ENCODE measurements at places on chromosomes 7 and 10.

DNA sequence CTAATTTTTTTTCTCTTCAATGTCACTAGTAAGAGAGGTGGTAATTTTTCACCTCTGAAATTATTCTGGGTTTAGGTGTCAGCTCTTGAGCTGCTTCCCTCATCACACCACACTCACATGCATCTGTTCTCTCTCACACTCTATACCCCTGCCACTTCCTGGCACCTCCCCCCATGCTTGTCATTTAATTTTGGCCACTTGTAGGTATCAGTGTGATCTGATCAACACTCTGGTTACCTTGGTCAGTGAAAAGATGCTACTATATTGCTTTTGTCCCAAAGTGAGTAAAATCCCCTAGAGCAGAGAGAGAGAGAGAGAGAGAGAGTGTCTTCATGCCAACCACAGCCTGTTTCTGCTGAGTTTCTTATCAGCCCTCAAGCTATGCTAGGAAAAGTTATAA lies 42.5 kb downstream of the STK17A start:
- DNase-seq = no peak

DNA sequence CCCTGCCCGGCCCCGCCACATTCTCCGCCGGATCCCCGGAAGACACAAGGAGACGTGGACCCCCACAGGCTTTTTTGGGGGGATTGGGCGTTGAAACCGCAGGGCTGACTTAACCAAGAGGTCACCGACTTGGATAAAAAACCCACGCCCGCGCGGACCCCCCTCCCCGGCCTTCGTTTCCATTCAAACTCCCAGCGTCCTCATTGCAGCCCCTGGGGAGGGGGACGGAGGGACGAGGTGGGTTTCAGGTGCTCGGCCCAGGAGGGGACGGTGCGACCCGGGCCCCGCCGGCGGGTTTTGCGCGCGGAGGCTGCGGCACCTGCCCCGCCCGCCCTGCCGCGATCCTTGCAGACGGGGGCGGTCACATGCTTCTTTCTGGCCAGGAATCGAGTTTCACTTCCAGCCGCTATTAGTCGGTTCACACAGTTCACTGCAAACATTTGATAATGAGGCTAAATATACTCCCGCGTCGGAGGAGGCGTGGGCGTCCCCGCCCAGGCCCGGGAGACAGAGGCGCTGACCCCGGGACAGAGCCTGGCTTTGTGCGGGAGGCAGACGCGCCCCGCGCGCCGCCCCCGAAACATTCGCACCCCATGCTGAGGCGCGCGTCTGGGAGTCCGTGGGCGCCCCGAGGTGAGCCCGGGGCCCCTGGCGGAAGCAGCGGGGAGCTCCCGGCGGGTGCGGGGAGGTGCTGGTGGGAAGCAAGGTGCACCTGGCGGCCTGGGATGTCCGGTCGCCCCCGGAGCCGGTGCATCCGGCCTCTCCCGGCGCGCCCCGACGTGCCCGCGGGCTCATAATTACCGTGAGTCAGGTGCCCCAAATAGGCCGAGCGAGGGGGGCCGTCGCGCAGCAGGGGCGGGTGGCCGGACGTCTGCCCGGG lies 2.7 kb upstream of the PDGFA start:
- DNase-seq = no peak

- DNase-seq = no peak
Observed at GRCh38 chr7:134502463-134503371, 24.6 kb upstream of the AKR1B10 start.

GRCh38 chr7:54664235-54665228 lies 94.5 kb downstream of the SEC61G start:
- DNase-seq = peak; percentile 62

DNA sequence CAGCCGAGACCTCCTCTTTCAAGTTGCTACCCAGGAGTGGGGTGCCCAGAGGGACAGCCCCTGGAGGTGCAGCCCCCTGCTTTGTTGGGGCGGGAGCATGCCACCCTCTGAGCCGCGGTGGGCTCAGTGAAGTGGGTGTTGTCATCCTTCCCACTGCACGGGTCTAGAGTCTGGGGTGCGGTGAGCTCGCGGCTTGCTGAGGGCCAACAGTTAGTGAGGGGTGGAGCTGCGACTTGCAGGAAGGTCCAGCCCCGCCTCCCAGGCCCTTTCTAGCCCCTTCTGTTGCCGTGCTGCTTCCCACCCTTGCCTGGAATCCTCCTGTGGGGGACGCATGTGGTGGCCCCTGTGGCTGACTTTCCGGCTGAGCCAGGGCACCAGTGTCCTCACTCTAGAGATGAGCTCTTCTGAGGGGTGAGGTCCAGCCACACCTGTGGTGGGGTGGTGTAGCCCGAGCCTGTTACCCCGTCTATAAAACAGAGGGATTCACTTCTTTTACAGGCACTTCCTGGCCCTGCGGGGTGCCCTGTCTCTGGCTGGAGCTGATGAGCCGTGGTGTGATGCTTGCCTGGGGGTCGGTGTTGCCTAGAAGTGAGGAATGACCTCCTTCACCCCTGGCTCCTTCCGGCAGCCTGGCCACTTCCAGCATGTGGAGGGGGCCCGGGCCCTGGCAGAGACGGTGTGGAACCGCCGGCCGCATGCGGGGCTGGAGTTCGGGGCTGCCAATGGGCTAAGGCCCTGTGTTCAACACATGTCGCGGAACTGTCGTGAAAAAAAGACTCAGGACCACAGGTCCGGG lies 127.9 kb downstream of the FAM53B start:
- no peak for DNase-seq

- DNase-seq = peak; percentile 87
Observed at GRCh38 chr7:129218514-129219062, 6.2 kb upstream of the AHCYL2 start.

- DNase-seq = peak; percentile 87
Observed at GRCh38 chr7:154424350-154424749, 372.2 kb downstream of the DPP6 start.

- DNase-seq = no peak
Observed at GRCh38 chr7:157061979-157062378, 51.5 kb upstream of the MNX1 start.

GRCh38 chr10:99698504-99699080 lies 33.3 kb downstream of the COX15 start:
- no peak for DNase-seq

Data from NCI-H1092 treated with DMSO at 0.1 percent for 48 hours (cell line).